Naive thymus-derived CD4-positive, alpha-beta T cell (primary cell): ENCODE measurements at places on chromosomes 11 and 22. TPM values are rescaled to one million over a fixed set of nuclear protein-coding genes. Genes with fewer than 3 reads are reported as not detected.

Gene SPTBN2
- 0.02 and 0.28 TPM in 2 replicates for total RNA-seq

- H3K36me3 ChIP-seq: no peaks in the 10 kb centered on the region
- no peak for DNase-seq
- no peaks in the 10 kb centered on the region for H3K4me1 ChIP-seq
- H3K27ac ChIP-seq: no peak overlapping the region
These were observed 895.7 kb downstream of the TBC1D22A start for GRCh38 chr22:47658182-47658581.

GRCh38 chr22:29121124-29121523, 48.3 kb downstream of the KREMEN1 start:
- no peak for DNase-seq
- H3K27ac ChIP-seq: no peak overlapping the region
- H3K4me3 ChIP-seq: no peak overlapping the region
- H3K27me3 ChIP-seq: peaks cover 3% of the 10 kb centered on the region
- no peaks in the 10 kb centered on the region for H3K36me3 ChIP-seq

- no peak for DNase-seq
- H3K4me3 ChIP-seq: no peak overlapping the region
- peaks cover 58% of the 10 kb centered on the region for H3K4me1 ChIP-seq
These were observed 65.5 kb downstream of the BCR start for GRCh38 chr22:23245799-23246136.

Gene MMP13
- total RNA-seq: not detected
